ENCODE measurements at places on chromosomes 12 and 14. TPM values are rescaled to one million over a fixed set of nuclear protein-coding genes. Genes with fewer than 3 reads are reported as not detected.

GRCh38 chr14:56378046-56378445 is 201.6 kb upstream of the TMEM260 start:
- no peak overlapping the region for H3K27ac ChIP-seq
- no peak overlapping the region for H3K4me3 ChIP-seq
- H3K36me3 ChIP-seq: no peaks in the 10 kb centered on the region
- no peaks in the 10 kb centered on the region for H3K4me1 ChIP-seq

DNA sequence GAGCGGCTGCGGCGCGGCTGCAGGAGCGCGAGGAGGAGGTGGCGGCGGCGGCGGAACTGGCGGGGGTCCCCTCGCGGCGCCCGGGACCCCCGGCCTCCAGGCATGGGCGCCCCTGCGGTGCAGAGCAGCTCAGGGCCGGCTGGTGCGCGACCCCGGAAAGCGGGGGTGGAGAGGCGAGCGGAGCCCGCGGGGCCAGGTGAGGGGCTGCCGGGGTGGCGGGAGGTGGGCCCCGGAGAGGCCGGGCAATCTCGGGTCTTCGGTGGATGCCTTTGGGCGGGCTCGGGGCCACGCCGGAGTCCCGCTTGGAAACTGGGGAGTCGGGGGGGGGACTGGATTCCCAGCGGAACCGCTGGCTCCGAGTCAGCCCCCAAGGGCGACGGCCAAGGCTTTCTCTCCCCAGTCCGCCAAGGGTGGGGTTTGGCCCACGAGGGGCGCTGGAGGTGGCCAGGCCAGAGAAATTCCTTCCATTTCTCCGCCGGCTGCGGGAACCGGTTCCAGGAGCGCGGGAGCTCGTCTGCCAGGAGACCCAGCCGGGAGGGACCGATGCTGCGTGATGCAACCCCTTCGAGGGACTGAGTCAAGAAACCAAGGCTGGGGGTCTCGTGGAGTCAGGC is 13.9 kb upstream of the NR4A1 start:
- peak overlapping the region; percentile 86 for H3K27ac ChIP-seq
- DNase-seq: peak; percentile 75
- H3K4me1 ChIP-seq: peaks cover 36% of the 10 kb centered on the region
- H3K4me3 ChIP-seq: peak overlapping the region; percentile 81
- no peaks in the 10 kb centered on the region for H3K36me3 ChIP-seq

DNA sequence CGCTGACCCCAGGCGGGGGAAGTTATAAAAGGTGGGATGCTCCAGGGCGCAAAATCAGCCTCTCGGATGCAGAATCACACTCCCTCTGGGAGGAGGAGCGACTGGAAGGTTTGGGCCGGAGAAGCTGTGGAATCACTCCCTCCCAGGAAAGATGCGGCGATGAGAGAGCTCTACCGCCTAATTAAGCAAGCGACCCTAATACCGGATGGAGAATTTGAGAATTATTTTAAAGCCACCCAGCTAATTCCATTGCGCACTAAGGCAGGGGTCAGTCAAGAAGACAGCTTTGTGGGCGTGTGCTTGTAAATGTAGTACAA is 1.9 kb downstream of the COL2A1 start:
- DNase-seq: no peak
- H3K4me1 ChIP-seq: peaks cover 39% of the 10 kb centered on the region
- peaks cover 22% of the 10 kb centered on the region for H3K27me3 ChIP-seq
- no peak overlapping the region for H3K27ac ChIP-seq
- peak overlapping the region; percentile 33 for H3K4me3 ChIP-seq
- H3K36me3 ChIP-seq: no peaks in the 10 kb centered on the region

GRCh38 chr14:41051801-41052200 is 554.9 kb upstream of the LRFN5 start:
- H3K27me3 ChIP-seq: no peaks in the 10 kb centered on the region
- no peak overlapping the region for H3K27ac ChIP-seq
- peak; percentile 56 for DNase-seq

The KRT73 gene
- total RNA-seq: not detected

The RNFT2 gene
- 4.7 TPM for total RNA-seq

DNA sequence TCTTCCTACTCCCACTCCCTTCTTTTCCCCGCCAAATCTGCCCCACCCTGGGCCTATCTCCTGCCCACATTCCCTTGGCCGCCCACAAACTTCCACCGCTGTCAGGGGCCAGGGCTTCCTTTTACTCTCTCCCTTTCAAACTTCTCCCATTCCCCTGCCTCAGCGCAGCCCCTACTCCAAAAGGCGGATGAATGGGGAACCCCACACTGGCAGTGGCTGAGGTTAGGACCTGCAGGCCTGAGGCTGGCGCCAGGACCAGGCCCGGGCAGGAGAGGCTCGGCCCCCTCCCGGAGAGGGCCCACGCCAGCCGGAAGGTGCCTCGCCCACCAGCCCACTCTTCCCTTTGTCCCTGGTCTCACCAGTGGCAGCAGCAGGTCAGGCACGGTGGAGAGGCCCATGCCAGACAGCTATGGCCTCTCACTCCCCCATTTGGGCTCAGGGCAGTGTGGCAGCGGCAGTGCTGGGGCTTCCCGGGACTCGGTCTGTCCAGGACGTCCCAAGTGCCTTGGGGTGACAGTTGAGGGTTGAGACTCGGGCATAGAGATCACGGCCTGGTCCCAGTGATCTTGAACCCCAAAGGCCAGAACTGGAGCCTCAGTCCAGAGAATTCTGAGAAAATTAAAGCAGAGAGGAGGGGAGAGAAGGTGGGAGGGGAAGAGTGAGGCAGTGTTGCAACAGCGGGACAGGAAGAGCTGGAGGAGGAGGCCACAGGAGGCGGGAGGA is at the start of gene TNFRSF1A:
TSS of gene TNFRSF1A (minus strand) at position 660 of the 723 bp plus-strand sequence. CDS start at position 398, 262 bp downstream.
- no peaks in the 10 kb centered on the region for H3K27me3 ChIP-seq
- peak; percentile 79 for DNase-seq
- peak within 1 kb of the TSS; percentile 91 for H3K4me3 ChIP-seq
- H3K36me3 ChIP-seq: no peaks in the 10 kb centered on the region

GRCh38 chr12:50102131-50102531 is 1.7 kb upstream of the GPD1 start:
- no peak overlapping the region for H3K27ac ChIP-seq
- peaks cover 10% of the 10 kb centered on the region for H3K4me1 ChIP-seq
- peaks cover 29% of the 10 kb centered on the region for H3K36me3 ChIP-seq
- H3K4me3 ChIP-seq: no peak overlapping the region
- H3K27me3 ChIP-seq: no peaks in the 10 kb centered on the region
- no peak for DNase-seq

DNA sequence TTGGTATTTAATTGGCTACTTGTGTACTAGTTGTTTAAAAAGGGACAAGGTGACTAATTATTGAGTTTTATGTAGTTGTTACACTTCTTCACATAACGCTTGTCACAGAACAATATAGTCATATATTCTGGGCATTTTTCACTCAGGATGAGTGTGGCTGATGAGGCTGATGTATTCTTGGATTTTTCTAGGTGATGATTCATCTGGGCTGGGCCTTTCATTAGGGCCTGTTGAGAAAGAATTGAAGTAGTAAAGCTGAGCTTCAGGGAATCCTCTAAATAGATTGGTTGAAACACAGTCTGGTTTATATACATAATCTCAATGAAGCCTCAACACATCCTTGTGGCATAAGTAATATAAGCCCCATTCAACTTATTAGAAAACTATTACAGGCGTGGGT is 445.7 kb downstream of the DAD1 start:
- DNase-seq: no peak
- no peaks in the 10 kb centered on the region for H3K36me3 ChIP-seq
- H3K27me3 ChIP-seq: no peaks in the 10 kb centered on the region
- no peak overlapping the region for H3K27ac ChIP-seq

DNA sequence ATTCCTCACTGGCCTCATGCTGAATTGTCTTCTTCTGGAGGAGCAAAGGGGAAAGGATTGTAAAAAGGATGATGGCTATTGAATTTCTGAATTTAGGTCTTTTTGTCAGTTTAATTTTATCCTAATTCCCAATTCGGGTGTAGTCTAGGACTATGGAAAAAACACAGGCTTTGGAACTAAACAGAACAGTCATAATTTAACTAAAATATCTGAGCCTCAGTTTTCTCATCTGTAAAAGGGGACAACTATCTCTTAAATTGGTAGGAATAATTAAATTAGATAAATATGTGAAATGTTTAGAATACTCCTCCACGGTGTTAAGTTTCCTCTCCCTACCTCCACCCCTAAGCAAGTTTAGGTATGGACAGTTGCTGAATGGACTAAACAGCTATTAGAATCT is 3.2 kb upstream of the SP1 start:
- no peak overlapping the region for H3K27ac ChIP-seq
- peaks cover 26% of the 10 kb centered on the region for H3K4me1 ChIP-seq
- H3K4me3 ChIP-seq: no peak overlapping the region
- no peak for DNase-seq

GRCh38 chr14:54784657-54785056 is 118.0 kb downstream of the GCH1 start:
- no peaks in the 10 kb centered on the region for H3K27me3 ChIP-seq
- H3K36me3 ChIP-seq: peaks cover 3% of the 10 kb centered on the region
- H3K4me3 ChIP-seq: no peak overlapping the region
- no peak overlapping the region for H3K27ac ChIP-seq

GRCh38 chr12:121875582-121875981 is 13.0 kb upstream of the PSMD9 start:
- H3K4me3 ChIP-seq: no peak overlapping the region
- no peaks in the 10 kb centered on the region for H3K27me3 ChIP-seq
- no peak for DNase-seq
- H3K4me1 ChIP-seq: no peaks in the 10 kb centered on the region
- H3K36me3 ChIP-seq: no peaks in the 10 kb centered on the region
- H3K27ac ChIP-seq: no peak overlapping the region

DNA sequence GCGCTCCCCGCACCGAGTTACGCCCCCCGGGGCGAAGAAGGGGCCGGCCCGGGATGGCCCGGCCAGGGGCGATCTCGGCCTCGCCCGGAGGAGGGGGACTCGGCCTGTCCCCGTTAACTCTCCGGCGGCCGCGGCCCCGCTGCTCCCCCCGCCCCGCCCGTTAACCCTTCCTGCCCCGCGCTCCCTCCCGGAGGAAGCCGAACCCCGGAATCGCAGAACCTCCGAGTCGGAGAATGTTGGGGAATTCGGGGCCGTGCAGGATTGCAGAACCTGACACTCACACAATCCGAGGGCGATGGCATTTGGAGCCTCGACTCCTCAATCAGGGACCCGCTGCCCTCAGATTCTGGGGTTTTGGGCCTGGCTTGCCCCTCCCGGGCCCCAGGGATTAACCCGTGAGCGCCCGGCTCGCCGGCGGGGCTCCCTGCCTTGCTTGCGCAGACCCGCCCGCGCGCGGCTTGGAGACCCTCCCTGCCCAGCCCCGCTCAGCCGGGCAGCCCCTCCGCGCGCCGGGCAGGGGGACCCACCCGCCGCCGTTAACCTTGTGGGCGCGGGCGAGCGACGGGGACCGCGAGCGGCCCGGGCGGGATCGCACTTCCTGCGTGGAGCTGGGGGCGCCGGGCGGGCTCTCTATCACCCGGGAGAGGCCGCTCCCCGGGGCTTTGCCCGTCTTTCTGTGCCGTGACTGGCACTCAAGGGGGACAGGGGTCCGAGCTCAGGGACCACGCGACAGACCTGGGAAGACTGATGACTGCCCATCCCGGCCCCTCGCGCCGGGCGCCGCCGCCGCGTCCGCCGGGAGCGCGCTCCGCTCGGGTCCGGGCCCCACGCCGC is 18.8 kb downstream of the BEGAIN start:
- no peak for DNase-seq
- H3K27ac ChIP-seq: no peak overlapping the region
- H3K27me3 ChIP-seq: peaks cover 5% of the 10 kb centered on the region
- no peaks in the 10 kb centered on the region for H3K36me3 ChIP-seq
- no peaks in the 10 kb centered on the region for H3K4me1 ChIP-seq

The CD4 gene
- 3.5 TPM for total RNA-seq

The OTX2 gene
- not detected for total RNA-seq

The TMEM229B gene
- 34.7 TPM for total RNA-seq

DNA sequence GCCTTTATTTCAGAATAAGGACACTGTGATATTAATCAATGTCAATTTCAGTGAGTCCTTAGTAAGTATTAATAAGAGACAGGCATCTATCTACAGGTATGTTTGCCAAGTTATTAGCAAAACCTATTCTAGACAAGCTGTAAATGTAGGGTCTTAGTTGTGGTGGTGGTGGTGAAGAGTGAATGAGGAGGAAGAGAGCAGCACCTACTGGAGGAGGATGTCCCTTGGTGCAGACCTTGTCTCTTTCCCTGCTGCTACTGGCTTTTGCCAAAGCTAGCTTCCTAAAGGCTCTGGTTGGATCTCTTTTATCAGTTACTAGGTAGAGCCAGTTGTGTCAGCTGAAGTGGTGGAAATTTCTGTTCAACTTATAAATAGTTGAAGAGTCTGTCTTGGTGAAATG is 304.8 kb upstream of the ATP2B1 start:
- DNase-seq: no peak
- no peaks in the 10 kb centered on the region for H3K4me1 ChIP-seq
- H3K4me3 ChIP-seq: no peak overlapping the region
- no peaks in the 10 kb centered on the region for H3K27me3 ChIP-seq

The JAG2 gene
- total RNA-seq: 6.4 TPM

The GPN3 gene
- total RNA-seq: 18.0 TPM

The GALNT8 gene
- total RNA-seq: not detected

DNA sequence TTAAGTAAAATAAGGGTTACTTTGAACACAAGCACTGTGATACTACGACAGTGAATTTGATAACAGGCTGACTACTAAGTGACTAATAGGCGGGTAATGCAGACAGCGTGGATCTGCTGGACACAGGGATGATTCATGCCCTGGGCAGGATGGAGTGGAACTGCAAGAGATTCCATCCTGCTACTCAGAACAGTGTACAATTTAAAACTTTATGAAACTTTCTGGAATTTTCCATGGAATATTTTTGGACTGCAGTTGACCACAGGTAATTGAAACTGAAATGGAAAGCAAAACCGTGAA is 46.0 kb downstream of the YEATS4 start:
- H3K27ac ChIP-seq: no peak overlapping the region
- H3K36me3 ChIP-seq: no peaks in the 10 kb centered on the region
- H3K27me3 ChIP-seq: no peaks in the 10 kb centered on the region
- DNase-seq: no peak
- peaks cover 9% of the 10 kb centered on the region for H3K4me1 ChIP-seq

DNA sequence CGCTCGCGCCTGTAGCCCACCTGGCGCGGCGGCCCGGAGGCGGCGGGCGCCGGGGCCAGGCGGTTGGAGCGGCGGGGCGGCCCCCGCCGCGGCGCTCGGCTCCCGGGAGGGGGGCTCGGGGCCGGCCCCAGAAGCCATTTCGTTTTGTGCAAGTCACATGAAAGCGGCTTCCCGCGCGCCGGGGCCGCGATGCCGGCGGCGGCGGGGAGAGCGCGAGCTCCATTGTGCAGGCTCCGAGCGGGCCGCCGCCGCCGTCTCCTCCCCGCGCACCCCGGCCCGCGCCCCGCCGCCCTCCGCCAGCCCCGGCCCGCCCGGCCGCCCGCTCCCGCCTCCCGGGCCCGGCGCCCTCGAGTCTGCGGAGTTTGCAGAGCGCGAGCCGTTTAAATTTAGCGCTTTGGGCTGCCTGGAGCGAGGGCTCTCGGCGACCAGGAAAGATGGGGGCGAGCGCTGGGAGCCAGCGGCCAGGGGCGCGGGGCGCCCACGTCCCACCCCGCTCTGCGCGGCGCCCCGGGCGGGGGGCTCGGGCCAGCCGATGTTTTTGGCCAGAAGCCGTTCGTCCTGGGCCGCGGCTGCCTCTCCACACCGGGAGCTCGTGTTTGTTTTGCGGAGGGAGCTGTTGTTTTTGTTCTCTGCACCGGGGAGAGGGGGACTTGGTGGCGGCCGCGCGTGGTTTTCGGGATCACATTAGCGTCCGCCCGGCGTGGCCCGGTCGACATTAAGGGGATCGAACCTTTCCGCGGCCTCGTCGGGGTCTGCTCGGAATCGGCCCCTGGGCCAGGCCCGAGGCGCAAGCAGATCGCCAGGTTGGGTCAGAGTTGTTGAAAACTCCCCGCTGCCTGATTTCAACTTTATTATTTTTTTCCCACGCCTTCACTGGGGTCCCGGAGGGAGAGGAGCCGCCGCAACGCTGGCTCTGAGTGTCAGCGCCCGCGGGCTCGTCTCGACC is 982 bp downstream of the BCL7A start:
- peak overlapping the region; percentile 39 for H3K4me3 ChIP-seq
- H3K27me3 ChIP-seq: no peaks in the 10 kb centered on the region
- H3K36me3 ChIP-seq: no peaks in the 10 kb centered on the region
- H3K27ac ChIP-seq: peak overlapping the region; percentile 97
- peaks cover 40% of the 10 kb centered on the region for H3K4me1 ChIP-seq

Data from thyroid gland (tissue), 4 donors.